ENCODE measurements at places on chromosomes 5 and 9.

DNA sequence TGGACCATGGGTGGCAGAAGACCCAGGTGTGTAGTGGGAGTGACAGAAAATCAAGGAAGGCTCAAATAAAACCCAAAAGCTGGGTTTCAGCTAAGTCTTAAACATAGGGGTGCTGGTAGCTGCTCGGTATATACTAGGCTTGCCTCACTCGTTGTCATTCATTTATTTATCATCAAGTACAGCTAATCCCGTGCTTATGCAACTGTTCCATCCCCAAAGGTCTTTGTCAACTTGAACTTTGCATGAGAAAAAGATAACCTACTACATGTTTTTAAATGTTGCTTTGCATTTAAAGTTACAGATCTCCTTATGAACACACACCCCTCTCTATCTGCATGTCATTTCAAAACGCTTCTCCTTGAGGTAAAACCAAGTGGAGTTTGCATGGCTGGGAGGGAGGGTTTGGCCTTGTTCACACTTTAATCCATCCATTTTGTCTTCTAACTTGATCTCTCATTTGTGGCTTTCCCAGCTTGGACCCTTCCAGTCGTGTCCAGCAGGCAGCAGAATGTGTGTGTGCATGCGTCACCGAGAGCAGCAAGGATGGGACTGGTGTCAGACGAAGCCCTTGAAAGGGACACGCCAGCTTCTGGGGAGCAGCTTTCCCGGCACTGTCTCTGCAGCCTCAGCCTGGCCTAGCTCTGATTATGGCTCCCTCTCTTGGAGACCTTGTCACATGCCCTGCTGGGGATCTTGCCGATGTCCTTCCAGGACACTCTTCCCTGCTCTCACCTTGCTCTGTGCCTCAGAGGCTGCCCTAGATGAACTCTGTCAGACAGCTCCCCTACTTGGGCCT is 133.5 kb downstream of the GADD45G start:
- DNase-seq: no peak

DNA sequence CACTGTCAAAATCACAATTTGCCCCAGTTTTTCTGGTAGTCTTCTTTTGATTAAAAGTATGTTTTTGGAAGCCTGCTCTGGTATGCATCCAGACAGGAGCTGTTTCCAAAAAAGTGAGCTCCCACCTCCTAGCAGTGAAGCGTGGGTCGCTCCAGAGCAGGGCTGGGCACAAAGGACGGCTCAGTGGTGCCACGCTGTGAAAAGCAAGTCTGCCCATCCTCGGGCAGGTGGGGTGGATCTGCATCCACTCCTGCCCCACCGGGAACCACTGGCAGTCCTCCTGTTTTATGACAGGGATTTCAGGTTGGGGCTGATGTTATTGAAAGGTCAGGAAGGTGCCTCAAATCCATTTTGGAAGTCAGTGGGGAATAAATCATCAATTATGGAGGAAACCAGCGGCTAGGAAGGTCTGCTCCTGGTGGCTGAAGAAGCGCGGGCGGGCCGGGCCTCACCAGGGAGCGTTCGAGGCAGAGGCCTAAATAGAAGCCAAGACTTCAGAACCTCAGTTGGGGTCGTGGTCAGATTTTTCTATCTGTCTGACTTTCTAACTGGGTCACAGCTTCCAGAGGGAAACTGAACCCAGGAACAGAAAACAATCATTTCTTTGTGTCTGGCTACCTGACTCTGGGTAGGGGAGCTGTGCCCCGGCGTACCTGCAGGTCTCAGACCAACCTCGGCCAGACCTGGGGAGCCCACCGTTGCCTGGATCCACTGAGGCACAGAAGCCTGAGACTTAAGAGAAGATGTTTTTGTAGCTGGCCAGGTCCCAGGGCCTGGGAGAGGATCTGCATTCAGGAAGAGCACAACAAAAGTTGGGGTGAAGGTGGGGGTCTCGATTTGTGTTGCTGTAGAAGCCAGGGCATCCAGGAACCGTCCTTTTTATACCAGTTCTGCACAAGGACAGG is 168.1 kb downstream of the PAX5 start:
- no peak for DNase-seq

DNA sequence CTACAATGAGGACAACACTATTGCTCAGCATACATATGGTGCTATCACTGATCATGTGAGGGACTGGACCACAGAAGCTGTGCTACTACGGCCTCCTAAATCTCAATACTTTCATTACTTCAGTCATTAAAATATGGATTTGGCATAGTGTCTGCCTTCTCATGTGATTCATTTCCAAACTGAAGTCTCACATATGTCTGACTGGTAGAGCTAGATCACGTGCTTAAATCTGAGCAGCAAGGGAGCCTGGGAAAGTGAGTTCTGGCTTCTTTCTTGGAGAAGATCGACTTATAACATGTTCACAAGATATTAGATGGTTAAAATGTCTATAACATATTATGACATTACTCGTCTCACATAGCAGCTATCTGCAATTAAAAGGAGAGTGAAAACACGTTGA is 8.3 kb downstream of the KIF4B start:
- DNase-seq: no peak

- no peak for DNase-seq
Observed at GRCh38 chr5:39717176-39717897, 292.6 kb upstream of the DAB2 start.

- DNase-seq: no peak
Observed at GRCh38 chr5:60010328-60010727, 116.8 kb upstream of the PDE4D start.

- no peak for DNase-seq
Observed at GRCh38 chr9:119533504-119533903, 164.3 kb upstream of the BRINP1 start.

Data from gastrocnemius medialis (tissue), 4 donors.